H1 (cell line): ENCODE measurements at places on chromosomes 3 and 15. TPM values are rescaled to one million over a fixed set of nuclear protein-coding genes. Genes with fewer than 3 reads are reported as not detected.

GRCh38 chr3:188507244-188507720 lies 353.3 kb downstream of the LPP start:
- DNase-seq: no peak

Gene HTR3E
- not detected in 2 replicates for total RNA-seq

GRCh38 chr3:181796641-181797040 lies 84.9 kb downstream of the SOX2 start:
- no peak for DNase-seq

Gene IGSF11
- total RNA-seq: 1.1 and 1.6 TPM in 2 replicates

- DNase-seq: no peak
Observed at GRCh38 chr3:11010426-11011165, 18.0 kb downstream of the SLC6A1 start.

DNA sequence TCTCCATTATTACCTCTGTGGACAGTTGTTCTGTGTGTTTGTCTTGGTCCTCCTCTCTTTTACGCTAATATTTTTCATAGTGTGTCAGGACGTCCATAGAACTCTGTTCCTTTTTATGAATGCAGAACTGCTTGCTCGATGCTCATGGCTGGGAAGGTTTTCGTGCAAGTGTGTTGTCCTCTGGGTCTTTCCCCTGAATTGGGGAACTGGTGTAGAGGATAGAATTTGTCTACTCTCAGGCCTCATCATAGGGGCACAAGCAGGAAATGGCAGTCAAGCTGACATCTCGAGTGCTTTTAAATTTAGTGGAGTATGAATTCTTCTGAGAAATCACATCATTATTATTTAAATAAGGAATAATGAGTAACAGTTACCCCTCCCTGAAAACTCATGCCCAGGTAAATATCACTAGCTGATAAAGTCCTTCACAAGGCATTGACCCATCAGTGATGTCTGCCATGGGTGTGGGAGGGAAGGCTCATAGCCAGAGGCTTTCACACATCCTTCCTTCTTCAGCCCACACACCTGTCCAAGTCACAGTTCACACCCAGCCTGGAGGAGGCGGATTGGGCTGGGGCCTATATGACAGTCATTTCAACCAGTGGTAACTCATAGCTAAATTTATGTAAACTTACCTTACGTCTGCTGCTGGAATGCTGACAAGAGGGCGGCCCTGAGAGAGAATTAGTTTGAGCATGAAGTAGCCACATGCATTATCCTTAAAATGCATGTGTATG lies 226.1 kb downstream of the PLCL2 start:
- DNase-seq: peak; percentile 23

- no peak for DNase-seq
Observed at GRCh38 chr3:177959188-177959587, 577.0 kb upstream of the KCNMB2 start.

Gene ARHGAP11A
- total RNA-seq: 112 TPM in 2 replicates

GRCh38 chr3:28726840-28727239 lies 378.2 kb upstream of the AZI2 start:
- DNase-seq: peak; percentile 69

Gene BDH1
- 24.0 and 27.2 TPM in 2 replicates for total RNA-seq

Gene PPP2R3A
- total RNA-seq: 14.0 and 15.2 TPM in 2 replicates

DNA sequence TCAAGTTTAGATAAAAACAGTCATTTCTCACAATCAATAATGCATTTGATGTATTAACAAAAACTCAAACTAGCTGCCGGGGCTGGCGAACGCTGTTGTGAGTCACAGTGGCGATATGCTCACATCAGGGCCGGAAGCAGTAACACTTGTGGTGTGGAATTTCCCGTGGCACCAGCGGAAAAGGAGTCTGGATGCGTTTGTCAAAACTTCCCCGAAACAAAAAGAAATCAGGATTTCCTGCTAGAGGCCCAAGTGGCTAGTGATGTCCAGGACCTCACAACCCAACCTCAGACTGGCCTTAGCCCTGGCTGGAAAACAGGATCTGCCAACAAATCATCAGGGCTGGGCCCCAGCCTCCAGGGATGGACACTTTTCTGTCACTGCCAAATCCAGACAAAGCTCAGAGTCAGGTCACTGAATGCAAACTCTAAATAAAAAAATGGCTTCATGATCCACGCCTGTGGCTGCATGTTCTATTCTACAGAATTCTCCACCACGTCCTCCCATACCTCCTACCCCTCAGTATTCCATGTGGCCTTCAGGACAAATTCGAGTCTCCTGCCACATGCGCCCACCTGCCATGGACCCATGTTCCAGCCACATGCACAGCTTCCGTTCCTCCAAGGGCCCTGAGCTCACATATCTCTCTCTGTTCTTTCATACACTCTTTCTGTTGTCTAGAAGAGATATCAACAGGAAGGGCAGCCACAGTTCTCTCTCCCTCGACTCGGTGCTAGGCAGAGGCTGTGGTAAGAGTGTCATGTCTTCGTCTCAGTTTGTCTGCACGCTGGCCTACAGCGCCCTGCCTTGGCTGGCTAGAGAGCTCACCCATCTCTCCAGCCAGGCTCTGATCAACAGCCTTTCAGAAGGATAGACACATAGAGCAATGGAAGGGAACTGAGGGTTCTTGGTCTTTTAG lies 35.4 kb downstream of the EHD4 start:
- DNase-seq: no peak

Gene LRRC49
- total RNA-seq: 9.3 and 10.4 TPM in 2 replicates

DNA sequence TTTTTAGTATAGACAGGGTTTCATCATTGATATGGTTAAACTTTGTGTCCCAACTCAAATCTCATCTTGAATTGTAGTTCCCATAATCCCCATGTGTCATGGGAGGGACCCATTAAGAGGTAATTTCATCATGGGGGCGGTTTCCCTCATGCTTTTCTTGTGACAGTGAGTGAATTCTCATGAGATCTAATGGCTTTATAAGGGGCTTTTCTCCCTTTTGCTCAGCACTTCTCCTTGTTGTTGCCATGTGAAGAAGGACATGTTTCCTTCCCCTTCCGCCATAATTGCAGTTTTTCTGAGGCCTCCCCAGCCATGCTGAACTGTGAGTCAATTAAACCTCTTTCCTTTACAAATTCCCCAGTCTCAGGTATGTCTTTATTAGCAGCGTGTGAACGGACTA lies 20.2 kb upstream of the ZNF710 start:
- DNase-seq: no peak

Gene FMN1
- 2.9 and 3.7 TPM in 2 replicates for total RNA-seq

DNA sequence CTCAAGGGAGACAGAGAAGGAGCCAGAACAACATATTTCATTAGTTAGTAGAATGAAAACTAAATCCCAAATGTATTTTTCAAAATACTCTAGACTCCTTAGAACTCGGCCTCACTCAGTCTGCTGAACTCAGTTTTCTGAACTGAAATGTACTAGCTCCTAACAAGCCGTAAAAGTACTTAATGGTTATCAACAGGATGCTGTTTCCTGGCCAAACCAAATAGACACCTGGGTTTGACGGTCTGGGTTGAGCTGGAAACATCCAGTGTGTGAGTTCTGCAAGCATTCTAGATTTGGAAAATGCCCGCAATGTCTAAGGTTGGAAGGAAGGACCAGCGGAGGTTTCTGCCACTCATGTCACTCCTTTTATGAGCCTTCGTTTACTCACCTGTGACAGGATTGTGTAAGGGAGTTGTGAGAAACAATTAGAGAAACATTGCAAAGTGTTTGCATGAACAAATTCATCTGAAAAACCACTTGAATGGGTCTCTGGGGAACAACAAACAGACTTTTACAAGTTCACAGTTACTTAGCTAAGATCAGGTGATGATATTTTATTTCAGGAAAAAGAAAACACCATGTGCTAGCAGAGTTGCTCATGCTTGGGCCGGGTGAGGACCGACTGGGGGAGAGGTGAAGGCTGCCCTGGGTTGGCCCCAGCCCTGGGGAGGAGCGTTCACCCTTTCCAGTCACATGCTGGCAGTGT lies 151.0 kb downstream of the ALDH1A2 start:
- DNase-seq: no peak

- no peak for DNase-seq
Observed at GRCh38 chr3:171257251-171258203, 202.7 kb downstream of the TNIK start.

DNA sequence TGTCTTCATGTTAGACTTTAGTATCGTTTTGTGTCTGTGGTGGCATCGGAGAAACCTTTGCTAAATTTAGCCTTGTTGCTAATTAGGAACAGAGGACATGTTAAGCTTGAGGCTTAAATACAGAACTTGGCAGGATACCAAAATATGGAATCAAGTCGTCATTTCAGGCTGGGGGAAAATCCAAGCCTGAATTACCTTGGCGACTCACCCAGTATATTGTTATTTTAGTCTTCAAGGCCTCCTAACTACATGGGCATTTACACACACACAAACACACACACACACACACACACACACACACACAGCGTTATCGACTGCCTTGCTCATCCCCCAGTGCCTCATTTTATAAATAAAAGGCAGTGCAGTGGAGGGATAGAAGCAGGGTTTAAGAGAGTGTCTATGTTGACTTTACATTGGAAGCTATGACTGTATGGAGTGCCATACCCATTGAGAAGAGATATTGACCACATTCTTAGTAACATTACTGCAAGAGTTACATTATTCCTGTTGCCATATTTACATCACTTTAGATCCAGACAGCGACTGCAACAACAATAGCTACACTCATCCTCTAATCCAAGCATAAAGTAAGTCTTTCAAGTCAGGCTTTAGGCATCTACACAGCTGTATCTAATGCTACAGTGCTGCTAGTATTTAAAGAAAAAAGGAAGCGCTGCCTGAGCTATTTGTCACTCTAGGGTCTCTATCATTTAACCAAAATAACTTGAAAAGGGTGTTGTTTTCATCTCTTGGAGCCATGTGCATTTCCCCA lies 210.8 kb upstream of the SEMA6D start:
- no peak for DNase-seq

Gene CD86
- 0.30 and 0.40 TPM in 2 replicates for total RNA-seq

- DNase-seq: no peak
Observed at GRCh38 chr3:107297597-107297996, 79.6 kb upstream of the CCDC54 start.

- DNase-seq: no peak
Observed at GRCh38 chr3:194277104-194277785, 73.9 kb downstream of the CPN2 start.

DNA sequence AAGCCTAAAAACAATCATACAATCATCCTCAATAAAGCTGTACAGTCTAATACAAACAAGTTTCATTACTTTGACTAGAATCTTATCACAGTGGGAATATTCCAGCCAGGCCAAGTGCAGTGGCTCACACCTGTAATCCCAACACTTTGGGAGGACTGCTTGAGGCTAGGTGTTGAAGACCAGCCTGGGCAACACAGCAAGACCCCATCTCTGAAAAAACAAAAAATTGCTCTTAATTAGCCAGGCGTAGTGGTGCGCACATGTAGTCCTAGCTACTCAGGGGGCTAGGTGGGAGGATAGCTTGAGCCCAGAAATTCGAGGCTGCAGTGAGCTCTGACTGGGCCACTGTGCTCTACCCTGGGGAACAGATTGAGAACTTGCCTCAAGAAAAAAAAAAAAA lies 3.3 kb downstream of the RPN1 start:
- no peak for DNase-seq

Gene LRCH3
- total RNA-seq: 48.2 and 66.0 TPM in 2 replicates

Gene GUCA1C
- total RNA-seq: not detected in 2 replicates

Gene CFAP92
- total RNA-seq: 2.0 and 2.4 TPM in 2 replicates

DNA sequence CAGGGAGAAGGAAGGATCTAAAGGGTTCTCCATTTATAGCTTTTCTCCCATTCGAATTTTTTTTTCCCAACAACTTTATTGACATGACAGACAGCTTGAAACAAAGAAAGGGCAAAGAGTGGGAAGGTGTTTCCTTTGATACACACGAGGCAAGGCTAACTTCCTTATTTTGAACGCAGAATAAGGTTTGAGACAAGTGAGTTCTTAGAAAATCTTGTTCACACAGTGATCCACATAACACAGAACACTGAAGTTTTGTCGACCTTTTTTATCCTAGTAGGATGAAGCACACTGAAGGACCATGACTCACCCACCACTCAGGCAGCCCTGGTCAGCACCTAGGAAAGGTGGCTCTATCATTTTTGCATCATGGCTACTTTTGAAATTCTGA lies 425.8 kb upstream of the MDFIC2 start:
- DNase-seq: no peak

DNA sequence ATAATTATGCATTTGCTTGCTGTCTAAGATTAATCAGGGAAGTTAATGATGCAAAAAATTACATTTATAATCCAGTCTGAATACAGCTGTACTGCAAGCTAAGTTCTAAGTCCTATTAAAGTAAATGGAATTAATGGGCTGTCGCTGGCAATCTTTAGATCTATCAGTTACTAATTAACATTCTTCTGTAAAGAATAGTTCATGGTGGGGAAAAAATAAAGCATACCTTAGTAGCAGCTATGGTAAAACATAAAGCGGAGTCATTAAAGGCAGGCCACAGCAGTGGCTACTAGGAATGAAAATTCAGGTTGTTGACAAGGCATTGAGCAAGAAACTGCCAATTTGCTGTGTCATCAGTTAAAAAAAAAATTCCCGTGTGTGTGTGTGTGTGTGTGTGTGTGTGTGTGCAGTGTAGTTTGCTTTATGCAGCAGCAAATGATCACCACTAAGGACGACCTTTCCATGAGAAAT lies 129.8 kb downstream of the ZNF385D start:
- DNase-seq: no peak

Gene LRRK1
- total RNA-seq: 3.4 and 3.6 TPM in 2 replicates

- DNase-seq: no peak
Observed at GRCh38 chr3:161310649-161311423, 60.5 kb downstream of the SPTSSB start.

Gene PAQR9
- 2.6 and 2.7 TPM in 2 replicates for total RNA-seq

- no peak for DNase-seq
Observed at GRCh38 chr15:95659656-95660055, 670.8 kb upstream of the NR2F2 start.

DNA sequence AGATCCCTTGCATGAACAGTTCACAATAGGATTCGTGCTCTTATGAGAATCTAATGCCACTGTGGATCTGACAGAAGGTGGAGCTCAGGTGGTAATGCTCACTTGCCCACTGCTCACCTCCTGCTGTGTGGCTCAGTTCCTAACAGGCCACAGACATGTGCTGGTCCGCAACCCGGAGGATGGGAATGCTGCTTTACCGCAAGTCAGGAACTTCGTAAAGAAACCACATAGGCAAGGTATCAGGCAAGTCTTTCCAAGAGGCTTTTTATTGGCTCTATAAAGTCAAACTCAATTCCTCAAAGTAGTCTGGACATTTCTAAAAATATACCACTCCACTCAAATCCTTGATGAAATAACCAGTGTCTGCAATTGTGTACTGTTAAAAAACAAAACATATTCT lies 56.1 kb downstream of the OSTN start:
- no peak for DNase-seq

Gene LRTM1
- not detected in 2 replicates for total RNA-seq

DNA sequence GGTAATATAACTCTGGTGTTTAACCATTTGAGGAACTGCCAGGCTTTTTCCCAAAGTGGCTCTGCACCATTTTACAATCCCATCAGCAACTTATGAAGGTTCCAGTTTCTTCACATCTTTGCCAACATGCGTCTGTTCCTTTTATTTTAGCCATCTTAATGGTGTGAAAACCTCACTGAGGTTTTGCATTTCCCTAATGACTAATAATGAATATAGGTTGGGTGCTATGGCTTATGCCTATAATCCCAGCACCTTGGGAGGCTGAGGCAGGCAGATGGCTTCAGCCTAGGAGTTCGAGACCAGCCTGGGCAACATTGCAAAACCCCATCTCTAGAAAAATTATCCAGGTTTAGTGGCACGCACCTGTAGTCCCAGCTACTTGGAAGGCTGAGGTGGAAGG lies 210.6 kb downstream of the TCF12 start:
- no peak for DNase-seq
